ENCODE measurements at places on chromosomes 6 and 20. TPM values are rescaled to one million over a fixed set of nuclear protein-coding genes. Genes with fewer than 3 reads are reported as not detected.

- DNase-seq, result no peak
These were observed 25.1 kb downstream of the CD83 start for GRCh38 chr6:14142511-14143223.

GRCh38 chr6:31776989-31777666 lies at the start of gene VWA7:
Gene VWA7, minus strand, starts transcription at chr6:31777328. Its CDS starts 549 bp downstream, at chr6:31776779.
- DNase-seq, result peak; percentile 84

GRCh38 chr6:102562713-102563112 lies 1169.2 kb downstream of the GRIK2 start:
- DNase-seq, result no peak

DNA sequence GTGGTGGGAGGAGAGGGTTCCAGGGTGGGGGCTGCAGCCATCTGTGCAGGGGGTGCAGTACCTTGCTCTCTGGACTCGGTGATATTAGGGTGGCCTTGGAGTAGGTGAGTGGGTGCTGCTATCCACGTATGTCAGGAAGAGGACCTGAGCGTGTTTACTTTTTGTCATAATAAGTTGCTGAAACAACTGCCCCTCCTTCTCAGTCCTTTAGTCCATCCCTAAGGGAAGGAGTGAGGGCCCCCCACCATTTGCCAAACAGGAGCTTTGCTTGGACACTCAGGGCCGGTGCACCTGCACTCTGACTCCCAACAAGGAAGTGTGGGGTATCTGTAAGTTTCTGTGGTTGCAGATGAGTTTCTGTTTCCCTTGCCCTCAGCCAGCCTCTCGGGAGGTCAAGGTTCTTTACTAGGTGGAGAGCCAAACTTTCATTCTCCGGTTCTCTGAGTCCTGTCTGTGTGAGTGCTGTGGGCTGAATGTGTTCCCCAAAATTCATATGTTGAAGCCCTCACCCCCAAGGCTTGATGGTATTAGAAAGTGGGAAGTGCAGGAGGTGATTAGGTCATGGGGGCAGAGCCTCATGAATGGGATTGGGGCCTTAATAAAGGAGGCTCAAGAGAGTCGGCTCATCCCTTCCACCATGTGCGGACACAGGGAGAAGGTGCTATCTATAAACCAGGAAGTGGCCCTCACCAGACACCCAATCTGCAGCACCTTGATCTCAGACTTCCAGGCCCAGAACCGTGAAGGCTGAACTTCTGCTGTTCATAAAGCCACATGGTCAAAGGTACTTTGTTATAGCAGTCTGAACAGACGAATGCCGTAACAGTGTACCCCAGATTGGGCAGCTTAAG lies 19.6 kb upstream of the CCR6 start:
- DNase-seq, result no peak

GRCh38 chr6:138307816-138308730 lies 69.6 kb upstream of the SMIM28 start:
- no peak for DNase-seq

DNA sequence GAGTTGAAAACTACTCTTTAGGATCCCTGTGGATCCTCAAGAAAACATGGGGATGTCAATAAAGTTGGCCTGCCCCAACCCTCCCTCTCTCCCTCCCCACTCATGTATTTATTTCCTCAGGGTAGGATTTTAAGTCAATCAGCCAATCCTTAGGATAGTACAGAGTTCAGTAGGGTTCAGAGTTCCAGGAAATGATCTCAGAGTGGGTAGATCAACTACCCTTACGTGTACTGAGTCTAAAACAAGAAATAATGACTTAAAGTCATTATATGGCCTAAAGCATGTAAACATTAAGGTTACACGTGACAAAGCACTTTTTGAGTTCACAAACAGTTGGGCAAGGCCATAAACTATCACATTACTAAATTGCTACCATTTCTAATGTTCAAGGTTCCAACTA lies 47.2 kb upstream of the REV3L start:
- DNase-seq, result no peak

- DNase-seq, result no peak
These were observed 42.8 kb downstream of the SLC35B3 start for GRCh38 chr6:8392569-8392968.

DNA sequence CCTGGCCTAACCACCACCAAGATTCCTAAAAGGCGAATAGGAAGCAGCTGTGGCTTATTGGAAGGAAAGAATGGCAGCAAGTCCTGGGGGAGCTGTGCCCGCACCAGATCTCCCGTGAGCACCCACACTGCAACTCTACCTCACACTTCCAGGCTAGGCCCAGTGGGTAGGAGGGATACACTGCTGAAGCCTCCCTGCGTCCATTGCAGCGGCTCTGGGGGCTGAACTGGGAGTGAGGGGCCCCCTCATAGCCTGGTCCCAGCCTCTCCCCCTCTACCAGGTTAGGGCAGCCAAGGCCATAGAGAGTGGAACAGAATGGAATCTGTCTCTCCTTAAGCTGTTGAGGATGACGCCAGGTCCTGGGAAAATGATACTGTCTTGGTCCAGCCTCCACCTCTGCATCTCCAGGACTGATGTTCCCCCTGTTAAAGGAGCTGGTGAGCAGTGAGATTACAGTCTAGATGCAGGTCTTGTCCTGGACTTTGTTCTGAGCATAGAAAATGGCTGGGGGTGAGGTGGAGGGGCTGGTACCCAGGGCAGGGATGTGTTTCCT lies 11.3 kb downstream of the CNPY3 start:
- DNase-seq, result no peak

- no peak for DNase-seq
These were observed 145.8 kb upstream of the CCN2 start for GRCh38 chr6:132096996-132097395.

GRCh38 chr6:90195094-90195829 lies 101.4 kb downstream of the BACH2 start:
- DNase-seq, result no peak

DNA sequence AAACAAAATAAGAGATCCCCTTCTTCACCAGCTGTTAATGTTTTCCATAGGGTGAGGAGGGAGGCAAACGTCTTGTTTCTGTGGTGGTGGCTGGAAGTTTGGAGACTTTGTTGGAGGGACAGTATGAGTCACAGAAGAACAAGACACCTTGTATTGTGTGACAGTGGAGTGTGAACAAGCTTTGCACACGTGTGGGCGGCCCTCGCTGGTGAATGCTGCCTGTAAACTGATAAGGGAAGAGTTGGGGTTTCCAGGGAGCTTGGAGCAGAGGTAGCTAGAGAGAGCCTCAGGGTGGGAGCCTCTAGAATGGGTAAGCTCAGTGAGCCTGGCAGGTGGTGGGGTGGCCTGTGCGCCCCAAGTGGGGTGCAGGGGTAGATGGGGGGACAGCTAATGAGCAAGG lies 78.3 kb downstream of the ZDHHC14 start:
- DNase-seq, result no peak

DNA sequence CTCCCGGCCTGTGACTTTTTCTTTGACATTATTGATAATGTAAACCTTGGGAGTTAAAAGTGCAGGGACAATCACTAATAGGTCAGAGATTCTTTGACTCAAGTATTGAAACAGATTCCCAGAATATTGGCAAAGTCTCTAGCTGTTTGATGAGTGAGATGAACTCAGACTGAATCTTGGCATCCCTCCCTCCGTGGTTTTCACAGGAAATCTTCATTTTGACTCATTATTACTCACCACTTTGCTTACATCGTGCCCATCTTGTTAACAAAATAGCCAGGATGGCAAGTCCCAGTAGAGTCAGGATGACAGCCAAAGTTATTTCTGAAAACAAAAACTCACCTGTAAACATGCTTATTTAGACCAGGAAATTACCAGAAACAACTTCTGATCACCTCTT lies 2.0 kb downstream of the TSBP1 start:
- DNase-seq, result no peak

GRCh38 chr6:138012682-138013081 lies 94.5 kb downstream of the PERP start:
- peak; percentile 35 for DNase-seq

DNA sequence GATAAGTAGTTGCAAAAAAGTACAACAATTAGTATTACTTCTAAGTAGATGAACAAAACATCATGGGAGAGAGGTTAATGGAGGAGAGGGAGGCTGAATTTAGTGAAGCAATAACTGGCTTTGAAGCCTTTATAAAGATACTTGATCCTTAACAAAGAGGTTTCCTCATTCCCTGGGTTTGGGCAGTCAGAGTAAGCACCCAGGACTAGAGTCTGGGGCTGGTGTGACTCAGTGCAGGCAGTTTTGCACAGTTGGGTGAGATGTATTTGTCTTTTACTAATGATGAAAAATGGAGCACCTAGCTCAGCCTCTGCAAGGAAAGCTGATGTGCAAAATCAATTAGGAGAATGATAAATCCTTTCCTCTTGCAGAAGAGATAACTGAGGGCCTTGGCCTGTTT lies 11.8 kb upstream of the OPN5 start:
- DNase-seq, result no peak

GRCh38 chr6:106910999-106911949 lies 63.3 kb downstream of the CD24 start:
- DNase-seq, result no peak

- DNase-seq, result no peak
These were observed 820.8 kb upstream of the ADGRB3 start for GRCh38 chr6:67814262-67814661.

- DNase-seq, result no peak
These were observed 50.0 kb upstream of the FAM83C start for GRCh38 chr20:35342154-35342769.

- no peak for DNase-seq
These were observed 63.0 kb upstream of the EYA2 start for GRCh38 chr20:46831633-46832011.

- no peak for DNase-seq
These were observed 183.2 kb downstream of the HIVEP2 start for GRCh38 chr6:142761756-142762155.

- DNase-seq, result peak; percentile 54
These were observed 10.9 kb upstream of the E2F1 start for GRCh38 chr20:33697129-33697528.

GRCh38 chr6:150770637-150771036 lies 94.9 kb upstream of the MTHFD1L start:
- DNase-seq, result no peak

DNA sequence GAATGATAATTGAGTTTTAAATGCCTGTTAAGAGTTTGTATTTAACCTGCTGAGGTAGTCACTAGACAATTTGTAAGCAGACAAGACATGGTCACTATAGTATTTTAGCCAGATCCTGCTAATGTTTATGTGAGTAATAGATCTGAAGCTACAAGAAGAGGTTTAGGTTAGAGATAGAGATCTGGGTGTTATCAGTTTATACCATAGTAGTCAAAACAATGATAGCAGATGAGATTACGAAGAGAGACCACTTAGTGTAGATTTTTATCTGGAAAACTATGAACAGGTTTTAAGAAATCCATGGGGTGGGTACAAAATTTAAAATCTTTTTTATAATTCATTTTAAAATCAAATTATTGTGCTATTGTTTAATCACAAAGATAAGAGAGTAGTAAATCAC lies 47.5 kb downstream of the PHIP start:
- DNase-seq, result no peak

DNA sequence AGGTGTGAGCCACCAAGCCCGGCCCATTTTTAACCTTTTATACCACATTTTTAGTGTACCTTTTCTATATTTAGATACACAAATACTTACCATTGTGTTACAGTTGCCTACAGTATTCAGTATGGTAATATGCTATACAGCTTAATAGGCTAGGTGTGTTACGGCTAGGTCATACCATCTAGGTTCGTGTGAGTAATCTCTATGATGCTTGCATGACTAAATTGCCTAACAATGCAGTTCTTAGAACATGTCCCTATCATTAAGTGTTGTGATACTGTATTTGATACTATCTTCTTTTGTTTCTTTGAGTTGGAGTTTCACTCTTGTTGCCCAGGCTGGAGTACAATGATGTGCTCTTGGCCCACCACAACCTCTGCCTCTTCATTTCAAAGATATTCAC lies 387.7 kb upstream of the SASH1 start:
- DNase-seq, result no peak

DNA sequence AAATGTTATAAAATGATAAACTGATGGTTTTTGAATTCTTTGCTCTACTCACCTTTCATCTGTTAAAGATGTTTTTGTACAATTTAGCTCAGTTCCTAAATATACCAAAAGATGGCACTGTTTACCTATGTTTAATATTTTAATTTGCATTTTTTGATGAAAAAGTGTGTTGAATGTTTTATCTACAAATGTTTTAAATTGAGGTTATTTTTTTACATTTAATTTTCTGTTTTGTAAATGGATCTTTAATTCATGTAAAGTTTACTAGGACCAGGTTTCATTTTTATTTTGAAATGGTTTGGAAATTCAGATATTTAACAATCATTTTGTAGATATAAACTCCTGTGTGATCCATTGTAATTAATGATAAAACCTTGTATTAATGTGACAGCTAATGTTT lies 30.0 kb downstream of the CDKAL1 start:
- no peak for DNase-seq

- DNase-seq, result no peak
These were observed 17.4 kb downstream of the HLA-DOA start for GRCh38 chr6:32991972-32992371.

- no peak for DNase-seq
These were observed 1.9 kb upstream of the POU3F2 start for GRCh38 chr6:98832284-98833056.

DNA sequence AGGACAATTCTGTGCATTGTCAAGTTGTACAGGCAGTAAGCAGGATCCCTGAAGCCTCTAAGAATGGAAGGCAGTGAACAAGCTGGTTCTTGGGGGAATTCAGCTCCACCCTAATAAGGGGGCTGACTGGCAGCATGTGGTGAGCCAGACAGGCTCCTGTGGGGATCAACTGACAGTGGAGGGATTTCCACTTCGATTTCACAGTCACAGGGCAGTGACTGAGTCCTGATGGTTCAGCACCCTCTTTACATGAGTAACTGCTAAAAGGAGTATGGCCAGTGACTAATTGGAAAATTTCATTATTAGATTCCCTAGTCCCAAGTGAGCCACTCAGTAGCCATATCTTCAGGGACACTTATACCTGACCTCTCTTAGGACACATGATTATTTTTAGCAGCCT lies 78.4 kb downstream of the NDUFAF5 start:
- no peak for DNase-seq

DNA sequence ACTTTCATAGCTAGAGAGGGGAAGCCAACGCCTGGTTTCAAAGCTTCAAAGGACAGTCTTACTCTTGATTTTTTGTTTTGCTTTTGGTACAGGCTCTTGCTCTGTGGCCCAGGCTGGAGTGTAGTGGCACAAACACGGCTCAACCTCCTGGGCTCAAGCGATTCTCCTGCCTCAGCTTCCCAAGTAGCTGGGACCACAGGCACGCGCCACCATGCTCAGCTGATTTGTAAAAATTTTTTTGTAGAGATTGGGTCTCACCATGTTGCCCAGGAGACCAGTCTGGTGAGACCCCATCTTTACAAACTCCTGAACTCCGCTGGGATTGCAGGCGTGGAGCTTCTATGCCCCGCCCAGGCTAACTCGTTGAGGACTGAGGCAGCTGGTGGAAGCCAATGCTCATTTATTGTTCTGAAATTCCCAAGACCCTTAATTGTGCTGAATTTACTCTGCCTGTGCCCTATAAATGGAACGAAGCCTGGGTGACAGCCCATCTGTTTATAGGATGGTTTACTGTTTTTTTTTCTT lies 18.0 kb downstream of the SRSF3 start:
- no peak for DNase-seq

The PRKN gene
- total RNA-seq, result 9.3 TPM

The L3MBTL1 gene
- 23.2 TPM for total RNA-seq

The BTN1A1 gene
- not detected for total RNA-seq

The TMEM181 gene
- 37.9 TPM for total RNA-seq

The C6orf58 gene
- total RNA-seq, result not detected

The TRIM10 gene
- total RNA-seq, result 5.4 TPM

The CD40 gene
- total RNA-seq, result 15.8 TPM

The RXRB gene
- total RNA-seq, result 56.8 TPM

The LIN28B gene
- total RNA-seq, result 0.14 TPM

The ECT2L gene
- 0.14 TPM for total RNA-seq

The SIRPB1 gene
- total RNA-seq, result 16.3 TPM

Measured in mucosa of gallbladder (tissue), 1 donor.